ENCODE measurements at places on chromosomes 1 and 21. TPM values are rescaled to one million over a fixed set of nuclear protein-coding genes. Genes with fewer than 3 reads are reported as not detected.

DNA sequence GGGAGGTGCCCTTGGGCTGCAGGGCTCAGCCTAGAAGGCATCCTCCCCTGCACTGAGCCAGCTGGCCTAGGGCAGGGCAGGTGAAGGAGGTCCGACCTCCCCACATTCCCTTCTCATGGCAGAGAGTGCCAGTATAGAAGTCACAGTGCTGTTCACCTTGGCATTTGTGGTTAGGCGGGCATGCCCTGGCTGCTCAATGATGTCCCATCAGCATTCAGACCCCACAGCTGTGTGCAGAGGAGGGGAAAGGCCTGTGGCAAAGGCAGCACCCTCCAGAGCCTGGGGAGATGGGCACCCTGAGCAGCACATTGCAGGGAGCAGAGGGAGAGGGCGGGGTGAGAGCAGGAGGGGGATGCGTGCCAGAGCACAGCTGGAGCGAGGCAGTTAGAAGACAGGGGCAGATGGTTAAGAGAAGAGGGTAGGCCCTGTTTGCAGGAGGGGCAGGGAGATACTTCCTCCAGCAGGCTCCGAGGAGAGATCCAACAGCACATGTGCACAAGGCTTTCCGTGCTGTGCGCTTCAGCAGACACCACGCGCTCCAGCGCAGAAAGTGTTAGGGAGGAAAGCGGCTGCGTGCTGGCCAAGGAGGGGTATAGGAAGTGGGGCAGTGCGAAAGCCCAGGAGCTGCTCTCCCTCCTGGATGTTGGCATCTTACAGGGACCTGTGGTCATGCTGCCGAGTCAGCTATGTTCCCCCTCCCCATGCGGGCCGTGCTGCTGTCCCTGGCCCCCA, 43.7 kb upstream of the COL6A1 start:
- no peak overlapping the region for H3K4me3 ChIP-seq
- H3K36me3 ChIP-seq: no peaks in the 10 kb centered on the region
- H3K27me3 ChIP-seq: no peaks in the 10 kb centered on the region

GRCh38 chr1:223667484-223668182, 2.1 kb upstream of the CAPN8 start:
- DNase-seq: no peak
- H3K4me1 ChIP-seq: no peaks in the 10 kb centered on the region
- H3K36me3 ChIP-seq: no peaks in the 10 kb centered on the region
- H3K27me3 ChIP-seq: no peaks in the 10 kb centered on the region

- H3K27ac ChIP-seq: no peak overlapping the region
- DNase-seq: no peak
- H3K36me3 ChIP-seq: no peaks in the 10 kb centered on the region
Measured at GRCh38 chr21:21547368-21547953, 549.3 kb downstream of the NCAM2 start.

DNA sequence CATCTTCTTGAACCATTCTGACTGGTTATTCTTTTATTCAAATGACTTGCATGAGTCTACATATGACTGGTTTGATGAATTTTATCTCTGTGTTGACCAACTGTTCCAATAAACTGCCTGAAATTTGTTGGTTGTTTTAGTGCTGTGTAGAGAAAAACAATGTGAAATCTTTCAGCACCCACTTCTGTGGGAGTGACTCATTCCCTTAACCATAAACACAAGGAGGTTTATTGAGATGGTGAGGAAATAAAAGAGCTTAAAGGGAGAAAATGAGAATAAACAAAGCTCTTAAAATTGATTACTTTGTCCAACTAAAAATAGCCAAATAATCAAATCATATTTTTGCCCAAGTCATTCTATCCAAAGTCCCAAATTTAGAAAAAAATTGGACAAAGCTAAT, 341.1 kb downstream of the TGFB2 start:
- DNase-seq: no peak
- no peak overlapping the region for H3K4me3 ChIP-seq
- no peaks in the 10 kb centered on the region for H3K27me3 ChIP-seq
- no peaks in the 10 kb centered on the region for H3K4me1 ChIP-seq
- H3K27ac ChIP-seq: no peak overlapping the region

- no peaks in the 10 kb centered on the region for H3K4me1 ChIP-seq
- DNase-seq: no peak
- H3K27me3 ChIP-seq: no peaks in the 10 kb centered on the region
Measured at GRCh38 chr1:89962024-89962741, 32.7 kb upstream of the ZNF326 start.

DNA sequence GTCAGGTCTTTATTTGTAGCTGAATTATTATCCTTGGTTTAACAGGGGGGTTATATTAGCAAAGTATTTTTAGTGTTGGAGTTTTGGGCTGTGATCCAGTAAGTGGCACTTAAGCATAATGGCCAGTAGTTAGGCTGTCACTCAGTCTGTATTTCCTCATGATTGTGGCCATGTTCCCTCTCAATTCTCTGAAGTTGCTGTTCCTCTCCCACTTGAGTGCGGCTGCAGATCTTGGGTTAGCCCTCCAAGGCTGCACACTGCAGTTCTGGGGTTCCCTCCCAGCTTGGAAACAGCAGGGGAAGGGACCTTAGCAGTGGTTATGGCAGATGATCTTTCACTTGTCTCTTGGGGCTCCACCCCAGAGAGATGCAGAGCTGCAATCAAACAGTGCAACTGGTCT, 23.2 kb upstream of the DENND1B start:
- no peak overlapping the region for H3K4me3 ChIP-seq
- H3K36me3 ChIP-seq: no peaks in the 10 kb centered on the region
- no peak overlapping the region for H3K27ac ChIP-seq
- no peak for DNase-seq
- no peaks in the 10 kb centered on the region for H3K27me3 ChIP-seq

DNA sequence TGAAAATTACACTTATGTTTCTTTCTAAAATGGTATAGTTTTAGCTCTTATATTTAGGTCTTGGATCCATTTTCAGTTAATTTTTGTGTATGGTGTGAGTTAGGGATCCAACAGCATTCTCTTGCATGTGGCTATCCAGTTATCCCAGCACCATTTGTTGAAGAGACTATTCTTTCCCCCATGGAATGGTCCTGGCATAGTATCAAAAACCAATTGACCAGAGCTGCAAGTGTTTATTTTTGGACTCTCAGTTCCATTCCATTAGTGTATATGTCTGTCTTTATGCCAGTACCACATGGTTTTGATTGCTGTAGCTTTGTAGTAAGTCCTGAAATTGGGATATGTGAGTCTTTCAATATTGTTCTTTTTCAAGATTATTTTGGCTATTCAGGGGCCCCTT, 14.3 kb downstream of the TTLL10 start:
- no peak overlapping the region for H3K27ac ChIP-seq
- H3K4me1 ChIP-seq: no peaks in the 10 kb centered on the region
- no peaks in the 10 kb centered on the region for H3K36me3 ChIP-seq

GRCh38 chr1:208527156-208527555, 283.0 kb upstream of the PLXNA2 start:
- no peak for DNase-seq
- no peak overlapping the region for H3K4me3 ChIP-seq
- H3K27me3 ChIP-seq: no peaks in the 10 kb centered on the region

DNA sequence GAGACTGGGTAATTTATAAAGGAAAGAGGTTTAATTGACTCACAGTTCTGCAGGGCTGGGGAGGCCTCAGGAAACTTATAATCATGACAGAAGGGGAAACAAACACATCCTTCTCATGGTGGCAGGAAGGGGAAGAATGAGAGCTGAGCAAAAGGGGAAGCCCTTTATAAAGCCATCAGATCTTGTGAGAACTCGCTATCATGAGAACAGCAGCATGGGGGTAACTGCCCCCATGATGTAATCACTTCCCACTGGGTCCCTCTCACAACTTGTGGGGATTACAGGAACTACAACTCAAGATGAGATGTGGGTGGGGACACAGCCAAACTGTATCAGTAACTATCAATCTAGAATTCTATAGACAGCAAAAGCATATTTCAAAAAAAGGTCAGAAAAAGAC, 64.7 kb upstream of the ACTRT2 start:
- H3K27me3 ChIP-seq: no peaks in the 10 kb centered on the region
- H3K4me3 ChIP-seq: no peak overlapping the region
- H3K27ac ChIP-seq: no peak overlapping the region
- DNase-seq: no peak
- no peaks in the 10 kb centered on the region for H3K4me1 ChIP-seq

Gene NBPF6
- not detected for total RNA-seq

Gene S100A2
- total RNA-seq: 0.86 TPM

Gene NEXN
- 404 TPM for total RNA-seq

Gene MCOLN2
- total RNA-seq: not detected

Gene RHD
- total RNA-seq: not detected
